ELF-1 (cell line): ENCODE measurements at places on chromosomes 7 and 10.

DNA sequence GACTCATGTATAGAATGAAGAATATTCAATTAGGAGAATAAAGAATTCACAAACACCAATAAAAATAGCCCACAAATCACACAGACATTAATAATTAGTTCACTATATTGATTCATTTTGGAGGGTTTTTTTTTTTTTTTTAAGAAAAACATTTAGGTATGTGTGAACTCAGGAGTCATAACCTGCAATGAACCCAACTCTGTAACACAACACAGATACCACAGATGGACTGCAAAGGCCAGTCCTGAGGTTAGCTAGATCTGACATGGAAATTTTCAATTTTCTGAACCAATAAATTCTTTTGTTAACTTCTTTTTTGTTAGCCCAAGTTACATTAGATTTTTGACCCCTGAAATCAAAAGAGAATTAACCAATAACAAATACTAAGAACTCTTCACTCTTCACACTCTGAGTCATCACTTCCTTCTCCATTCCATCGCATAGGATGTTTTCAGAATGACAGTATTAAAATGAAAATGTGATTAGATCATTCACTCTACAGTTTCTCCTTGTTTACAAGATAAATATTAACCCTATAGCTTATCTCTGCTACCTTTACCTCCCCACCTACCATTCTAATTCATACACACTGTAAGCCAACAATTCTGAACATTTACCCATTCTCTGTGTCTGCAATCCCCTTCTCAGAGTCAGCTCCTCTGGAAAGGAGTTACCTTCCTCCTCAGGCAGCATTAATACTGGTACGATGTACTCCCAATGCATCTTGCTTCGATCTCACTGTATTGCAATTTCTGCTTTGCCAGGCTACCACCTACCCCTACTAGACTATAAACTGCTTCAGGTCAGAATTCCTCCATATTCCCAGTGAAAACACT is 141.5 kb downstream of the LRRN3 start:
- no peak for DNase-seq

GRCh38 chr7:140989068-140989467 is 25.7 kb downstream of the MRPS33 start:
- no peak for DNase-seq

DNA sequence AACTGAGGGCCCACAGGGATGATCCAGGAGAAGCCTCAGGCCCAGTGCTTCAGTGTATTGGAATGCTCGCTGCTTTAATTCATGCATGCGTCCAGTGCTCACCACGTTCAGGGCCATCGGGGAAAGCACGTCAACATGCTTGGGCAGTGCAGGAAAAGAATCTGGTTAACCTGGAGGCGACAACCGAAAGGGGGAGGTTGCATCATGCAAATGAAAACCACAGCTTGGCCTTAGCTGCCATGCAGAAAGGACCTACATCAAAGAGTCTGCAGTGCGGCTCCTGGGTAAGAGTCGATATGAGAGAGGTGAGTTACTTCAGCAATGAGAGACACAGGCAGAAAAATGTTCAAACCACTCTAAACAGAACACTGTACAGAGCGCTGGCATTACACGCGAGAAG is 440.1 kb downstream of the KCNMA1 start:
- DNase-seq = peak; percentile 44

GRCh38 chr10:21531164-21531563 is 2.9 kb upstream of the MLLT10 start:
- DNase-seq = no peak

DNA sequence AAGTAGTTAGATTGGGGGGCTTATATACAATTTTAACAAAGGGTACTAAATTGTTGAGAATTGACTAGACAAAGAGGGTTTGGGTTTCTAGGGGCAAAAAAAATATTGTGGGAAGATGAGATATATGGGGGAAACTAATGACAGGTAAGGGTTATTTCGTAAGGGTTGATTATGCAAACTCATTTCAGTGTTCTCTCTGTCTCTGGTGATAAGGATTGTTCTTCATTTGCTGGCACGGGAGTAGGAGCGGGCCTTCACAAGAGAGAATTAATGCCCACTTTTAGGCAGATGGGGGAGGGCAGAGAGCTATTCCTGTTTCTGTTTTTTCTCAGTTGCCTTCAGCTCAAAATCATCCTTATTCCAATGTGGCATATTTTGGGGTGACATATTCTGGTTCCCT is 258.4 kb downstream of the EXOC4 start:
- no peak for DNase-seq

- no peak for DNase-seq
Observed at GRCh38 chr7:157445246-157445955, 108.6 kb downstream of the DNAJB6 start.

DNA sequence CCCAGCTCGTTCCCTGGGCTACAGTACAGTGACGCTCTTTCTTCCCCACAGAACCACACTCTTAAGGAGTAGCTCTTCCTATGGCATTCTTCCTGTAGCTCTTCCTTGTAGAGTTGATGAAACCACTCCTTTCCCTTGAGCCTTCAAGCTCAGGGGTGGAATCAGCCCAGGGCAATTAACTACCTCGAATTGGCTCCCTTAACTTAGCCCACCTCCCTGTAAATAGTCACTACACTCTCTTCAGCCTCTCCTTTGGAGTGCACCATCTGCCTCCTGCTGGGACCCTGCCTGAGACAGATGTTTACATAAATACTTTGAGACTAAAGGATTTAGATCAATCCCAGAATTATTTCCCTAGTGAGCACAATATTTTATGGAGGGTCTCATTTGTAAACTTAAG is 537.8 kb upstream of the AUTS2 start:
- peak; percentile 57 for DNase-seq

DNA sequence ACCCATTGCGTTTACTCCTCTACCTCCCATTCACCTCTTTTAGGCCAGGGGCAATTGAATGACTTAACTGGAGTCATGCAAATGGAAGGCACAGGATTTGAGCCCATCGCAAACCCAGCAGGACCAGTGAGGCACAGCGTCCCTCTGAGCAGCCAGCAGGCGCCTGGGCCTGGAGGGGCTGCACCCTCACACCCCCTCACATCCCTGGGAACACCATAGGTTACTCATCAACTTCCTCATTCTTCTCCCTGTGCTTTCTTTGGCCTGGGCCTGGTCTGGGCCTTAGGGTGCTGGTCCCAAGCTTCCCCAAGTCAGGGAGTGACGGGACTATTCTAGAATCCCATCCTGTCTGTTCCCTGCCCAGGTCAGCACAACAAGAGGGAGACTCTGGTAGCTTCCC is 169.4 kb upstream of the EEPD1 start:
- no peak for DNase-seq

DNA sequence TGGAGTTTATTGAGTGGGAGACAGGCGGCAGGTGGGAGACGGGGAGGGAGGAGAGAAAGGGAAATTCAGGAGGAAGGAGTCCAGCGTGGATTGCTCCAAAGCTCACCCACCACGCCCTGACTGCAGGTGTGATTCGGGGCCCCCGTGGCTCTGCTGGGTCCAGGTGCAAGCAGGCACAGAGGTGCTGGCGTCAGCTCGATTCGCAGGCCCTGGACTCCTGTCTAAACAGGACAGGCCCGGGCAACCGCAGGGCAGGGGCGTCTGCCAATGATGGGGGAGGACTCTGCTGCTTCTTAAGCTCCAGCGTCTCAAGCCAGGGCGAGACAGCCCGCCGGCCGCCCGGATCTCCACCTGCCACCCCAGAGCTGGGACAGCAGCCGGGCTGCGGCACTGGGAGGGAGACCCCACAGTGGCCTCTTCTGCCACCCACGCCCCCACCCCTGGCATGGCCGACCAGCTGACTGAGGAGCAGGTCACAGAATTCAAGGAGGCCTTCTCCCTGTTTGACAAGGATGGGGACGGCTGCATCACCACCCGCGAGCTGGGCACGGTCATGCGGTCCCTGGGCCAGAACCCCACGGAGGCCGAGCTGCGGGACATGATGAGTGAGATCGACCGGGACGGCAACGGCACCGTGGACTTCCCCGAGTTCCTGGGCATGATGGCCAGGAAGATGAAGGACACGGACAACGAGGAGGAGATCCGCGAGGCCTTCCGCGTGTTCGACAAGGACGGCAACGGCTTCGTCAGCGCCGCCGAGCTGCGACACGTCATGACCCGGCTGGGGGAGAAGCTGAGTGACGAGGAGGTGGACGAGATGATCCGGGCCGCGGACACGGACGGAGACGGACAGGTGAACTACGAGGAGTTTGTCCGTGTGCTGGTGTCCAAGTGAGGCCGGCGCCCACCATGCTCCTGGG is at the start of gene CALML3:
CALML3 (plus strand) TSS at position 321 of the 920 bp plus-strand sequence; CDS start at position 446, 125 bp downstream.
- DNase-seq = no peak

DNA sequence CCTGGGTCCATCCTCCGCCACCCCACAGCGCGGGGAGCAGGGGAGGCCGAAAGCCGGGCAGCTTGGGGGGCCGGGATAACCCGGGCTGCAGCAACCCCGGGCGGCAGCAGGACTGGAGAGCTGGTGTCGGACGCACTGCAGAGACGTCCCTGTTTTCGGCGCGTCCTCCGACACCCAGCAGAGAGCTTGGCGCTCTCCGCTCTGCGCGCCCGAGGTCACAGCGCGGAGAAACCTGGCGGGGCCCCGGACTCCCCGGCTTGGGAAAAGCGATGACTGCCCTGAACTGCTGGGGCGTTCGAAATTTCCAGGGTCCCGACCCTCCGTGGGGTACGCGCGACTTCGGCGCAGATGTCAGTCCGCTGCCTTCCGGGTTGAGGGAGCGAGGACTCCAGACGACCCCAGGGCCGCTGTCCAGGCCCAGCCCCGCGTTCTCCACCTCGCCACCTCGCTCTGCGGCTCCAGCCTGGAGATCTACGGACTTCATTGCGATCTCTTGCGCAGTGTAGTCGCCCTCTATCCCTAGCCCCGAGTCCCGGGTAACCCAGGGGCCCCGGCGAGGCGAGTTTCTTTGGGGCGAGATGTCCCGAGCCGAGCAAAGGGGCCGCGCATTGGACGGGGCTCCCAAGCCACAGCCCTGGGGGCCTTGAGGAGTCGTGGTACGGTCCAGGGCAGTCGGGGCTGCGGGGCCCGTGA is 617 bp upstream of the FOXI2 start:
- peak; percentile 52 for DNase-seq

DNA sequence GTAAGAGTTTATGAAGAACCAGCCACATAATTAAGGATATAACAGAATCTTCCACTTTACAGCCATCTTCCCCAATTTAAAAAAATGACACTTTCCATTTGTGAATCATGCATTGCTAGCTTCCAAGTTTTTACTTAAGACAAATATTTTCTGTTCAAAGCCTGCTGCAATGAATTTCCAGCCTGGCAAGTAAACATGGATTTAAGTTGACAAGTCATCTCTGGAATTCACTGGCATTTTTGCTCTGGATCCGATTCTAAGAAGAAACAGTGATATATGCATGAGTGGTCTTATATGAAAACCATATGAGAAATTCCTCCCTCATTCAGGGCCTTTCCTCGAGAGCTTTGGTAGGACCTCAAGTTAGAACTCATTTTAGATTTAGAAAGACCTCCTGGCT is 116.1 kb upstream of the CDCA7L start:
- no peak for DNase-seq

DNA sequence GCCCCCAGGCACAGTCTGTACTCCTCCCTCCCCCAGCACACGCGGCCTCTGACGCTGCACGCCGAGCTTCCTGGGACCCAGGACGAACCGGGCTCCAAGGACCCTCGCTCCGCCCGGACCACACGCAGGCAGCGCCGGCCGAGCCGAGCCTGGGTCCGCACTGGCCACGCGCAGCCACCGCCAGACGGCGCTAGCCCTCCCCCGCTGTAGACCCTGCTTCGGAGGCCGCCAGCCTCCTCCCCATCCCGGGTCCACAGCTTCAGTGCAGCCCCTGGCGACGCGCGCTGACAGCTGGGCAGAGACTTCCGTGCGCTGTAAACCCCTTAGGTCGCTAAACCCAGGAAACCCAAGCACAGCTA is 936 bp upstream of the TCERG1L start:
- DNase-seq = peak; percentile 95

- DNase-seq = peak; percentile 55
Observed at GRCh38 chr10:113711142-113711541, 31.4 kb downstream of the CASP7 start.

DNA sequence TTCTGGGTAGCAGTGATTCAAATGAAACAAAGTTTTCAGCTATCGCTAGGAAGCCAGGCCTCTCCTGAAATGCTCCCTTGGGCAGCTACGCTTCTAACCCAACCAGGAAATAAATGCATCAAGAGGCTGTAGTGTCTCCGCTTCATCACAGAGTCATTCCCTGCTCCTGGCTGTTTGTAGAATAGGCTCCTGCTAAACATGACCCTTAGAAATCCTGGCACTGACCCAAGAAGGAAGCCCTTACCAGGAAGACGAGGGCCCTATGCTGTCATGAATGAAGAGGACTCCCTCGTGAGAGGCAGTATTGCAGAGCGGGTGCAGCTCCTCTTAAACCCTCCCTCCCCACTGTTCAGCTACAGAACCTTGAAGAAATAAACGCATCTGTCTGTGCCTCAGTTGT is 48.3 kb downstream of the NOD1 start:
- no peak for DNase-seq

GRCh38 chr7:91752102-91752501 is 128.4 kb downstream of the MTERF1 start:
- DNase-seq = no peak

DNA sequence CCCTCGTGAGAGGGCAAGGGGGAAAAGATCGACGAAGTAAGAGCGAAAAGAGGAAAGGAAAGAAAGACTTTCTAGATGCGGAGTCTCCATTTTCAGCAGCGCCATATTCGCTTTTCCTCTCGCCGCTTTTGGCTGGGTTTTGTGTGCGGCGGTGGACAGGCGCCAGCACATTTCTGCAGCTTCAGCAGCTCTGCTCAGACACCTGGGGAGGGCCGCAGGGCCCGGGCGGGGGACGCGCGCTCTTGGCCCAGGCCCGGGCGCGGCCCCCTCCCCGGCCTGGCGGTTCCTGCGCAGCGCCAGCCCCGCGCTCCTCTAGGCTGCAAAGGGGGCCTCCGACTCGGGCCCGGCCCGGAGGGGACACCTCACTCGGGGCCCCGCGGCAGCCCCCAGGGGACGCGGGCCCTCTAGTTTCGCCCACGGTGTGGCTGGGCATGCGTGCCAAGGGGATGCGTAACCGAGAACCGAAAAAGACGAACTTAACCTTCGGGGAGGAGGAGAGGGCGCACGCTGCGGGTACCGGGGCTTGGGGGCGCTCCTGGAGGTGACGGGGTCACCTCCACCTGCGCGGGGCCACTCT is 34.5 kb upstream of the EBLN1 start:
- no peak for DNase-seq

GRCh38 chr7:47782022-47782421 is 166.2 kb downstream of the PKD1L1 start:
- no peak for DNase-seq
